ENCODE measurements at places on chromosomes 7 and 10.
A peak's percentile ranks its signal among the peaks of the same experiment; 100 is the strongest.

DNA sequence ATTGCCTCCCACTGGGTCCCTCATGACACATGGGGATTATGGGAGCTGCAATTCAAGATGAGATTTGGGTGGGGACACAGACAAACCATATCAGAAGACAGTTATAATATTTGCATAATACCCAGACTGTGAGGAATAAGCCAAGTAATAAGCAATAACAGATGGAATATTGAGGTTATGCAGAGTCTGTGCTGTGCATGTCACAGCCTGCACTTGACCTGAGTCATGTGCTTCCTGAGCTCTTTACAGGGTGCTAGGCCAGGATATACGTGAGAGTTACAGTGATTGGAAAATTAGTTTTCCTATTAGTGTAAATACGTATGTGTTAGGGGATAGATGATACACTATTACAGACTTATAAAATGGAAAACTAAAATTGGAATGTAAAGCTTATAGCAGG lies 288.7 kb downstream of the SDK1 start:
- no peak for DNase-seq

DNA sequence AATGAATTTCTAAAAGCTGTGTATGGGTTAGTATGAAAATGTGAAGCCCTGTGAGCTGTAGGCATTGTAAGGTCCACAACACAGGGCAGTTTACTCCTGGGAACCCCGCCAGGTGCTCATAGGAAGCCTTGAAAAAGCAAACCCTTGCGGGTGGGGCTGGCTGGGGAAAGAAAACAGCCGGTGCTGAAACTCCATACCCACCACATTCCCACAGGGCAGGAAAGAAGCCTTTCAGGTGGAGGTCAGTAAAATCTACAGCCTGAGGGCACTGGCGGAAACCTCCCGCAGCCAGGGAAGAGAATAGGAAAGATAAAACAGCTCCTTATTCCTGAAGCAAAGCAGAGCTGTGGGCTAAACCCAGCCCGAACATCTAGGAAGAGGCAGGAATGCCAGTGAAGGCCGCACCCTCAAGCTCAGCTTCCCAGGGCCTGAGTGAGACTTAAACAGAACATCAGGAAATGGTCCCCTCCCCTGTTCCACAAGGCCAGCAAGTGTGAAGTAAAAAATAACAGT lies 34.7 kb downstream of the PODXL start:
- no peak for DNase-seq

- DNase-seq, result no peak
Observed at GRCh38 chr7:131170440-131171271, 157.0 kb upstream of the MKLN1 start.

- no peak for DNase-seq
Observed at GRCh38 chr7:101553771-101554445, 75.2 kb downstream of the MYL10 start.

DNA sequence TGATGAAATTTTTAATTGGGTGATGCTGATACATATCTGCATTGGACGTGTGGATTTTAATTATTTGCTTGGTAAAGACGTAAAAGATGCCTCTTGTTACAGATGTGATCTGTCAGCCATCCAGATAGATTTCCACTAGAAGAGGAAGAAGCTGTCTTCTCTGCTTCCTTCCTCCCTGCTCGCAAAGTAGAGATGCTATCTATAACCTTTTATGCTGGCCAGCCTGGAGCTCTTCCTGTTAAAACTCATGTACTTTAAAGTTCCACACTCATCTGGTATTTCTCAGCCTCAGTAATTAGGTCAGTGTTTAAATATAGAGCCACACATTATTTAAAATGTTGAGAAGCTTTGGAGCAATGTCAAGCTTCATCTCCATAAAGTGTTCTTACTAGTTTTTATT lies 51.2 kb upstream of the TMEM229A start:
- DNase-seq, result no peak

DNA sequence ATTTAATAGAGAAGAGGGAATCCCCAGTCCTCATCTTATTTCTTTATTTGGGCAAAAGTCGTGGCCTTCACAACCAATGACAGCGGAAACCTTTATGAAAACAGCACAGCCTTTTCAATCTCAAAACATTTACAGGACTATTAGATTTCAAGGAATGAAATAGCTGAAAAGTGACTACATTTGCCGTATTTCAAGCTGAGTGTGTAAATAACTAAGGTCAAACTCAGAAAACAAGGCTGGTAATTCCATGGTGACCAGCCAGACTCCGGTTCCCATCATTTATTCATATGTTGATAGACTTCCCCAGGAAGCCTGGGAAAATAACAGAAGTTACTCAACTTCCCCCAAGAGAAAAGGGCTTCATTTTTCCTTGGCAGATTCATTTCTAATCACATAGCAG lies 457.3 kb upstream of the NFE2L3 start:
- DNase-seq, result no peak

DNA sequence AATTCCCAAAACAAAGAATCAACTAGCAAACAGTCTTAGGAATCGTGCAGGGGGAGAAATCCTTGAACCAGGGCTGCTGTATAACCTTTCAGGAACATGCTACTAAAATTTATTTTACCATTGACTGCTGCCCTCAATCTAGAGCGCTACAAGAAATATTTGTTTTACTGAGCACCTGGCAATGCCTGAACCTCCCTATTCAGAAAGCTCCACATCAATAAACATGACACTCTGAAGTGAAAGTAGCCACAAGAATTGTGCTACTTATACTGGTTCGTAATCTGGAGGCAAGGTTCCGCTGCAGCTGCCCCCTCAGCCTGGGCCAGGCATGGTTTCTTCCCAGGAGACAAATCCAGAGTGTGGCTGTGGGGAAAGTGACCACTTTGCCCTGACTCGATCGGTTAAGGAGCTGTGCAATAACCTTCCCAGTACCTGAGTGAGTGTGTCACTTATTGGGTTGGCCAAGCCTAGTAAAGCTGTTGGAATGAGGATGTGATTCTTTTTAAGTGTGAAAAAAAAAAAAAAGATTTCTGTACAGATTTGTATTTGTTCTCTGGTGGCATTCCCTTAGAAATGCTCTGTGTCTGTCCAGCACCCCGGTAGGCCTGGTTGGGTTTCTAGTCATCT lies 7.7 kb downstream of the VWA2 start:
- no peak for DNase-seq

DNA sequence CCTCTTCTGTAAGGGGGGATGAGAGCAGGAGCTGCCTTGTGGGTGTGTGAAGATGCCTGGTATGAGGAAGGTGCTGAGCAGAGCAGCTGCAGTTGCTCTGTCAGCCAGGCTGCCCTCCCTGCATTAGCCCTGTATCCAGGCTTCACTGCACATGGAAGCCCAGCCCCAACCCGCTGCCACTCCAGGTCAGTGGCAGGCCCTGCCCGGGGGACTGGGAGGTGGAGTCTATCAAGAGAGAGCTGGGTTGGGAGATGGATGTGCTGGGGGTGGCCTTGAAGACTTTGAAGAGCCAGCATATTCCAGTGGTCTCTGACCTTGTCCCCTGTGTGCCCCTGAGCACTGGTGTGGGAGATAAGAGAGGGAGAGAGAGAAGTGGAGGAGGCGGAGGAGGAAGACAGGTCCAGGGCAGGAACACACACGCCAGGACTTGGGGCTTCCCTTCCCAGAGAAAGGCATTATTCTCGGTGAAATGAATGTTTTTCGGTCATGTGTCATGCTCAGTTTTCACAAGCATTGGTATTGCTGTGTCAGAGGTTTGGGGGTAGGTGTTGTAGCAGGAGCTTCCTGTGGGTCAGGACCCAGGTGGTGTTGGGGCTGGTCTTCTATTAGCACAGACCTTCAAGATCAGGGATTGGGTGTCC lies 2.6 kb downstream of the PPIF start:
- DNase-seq, result no peak

DNA sequence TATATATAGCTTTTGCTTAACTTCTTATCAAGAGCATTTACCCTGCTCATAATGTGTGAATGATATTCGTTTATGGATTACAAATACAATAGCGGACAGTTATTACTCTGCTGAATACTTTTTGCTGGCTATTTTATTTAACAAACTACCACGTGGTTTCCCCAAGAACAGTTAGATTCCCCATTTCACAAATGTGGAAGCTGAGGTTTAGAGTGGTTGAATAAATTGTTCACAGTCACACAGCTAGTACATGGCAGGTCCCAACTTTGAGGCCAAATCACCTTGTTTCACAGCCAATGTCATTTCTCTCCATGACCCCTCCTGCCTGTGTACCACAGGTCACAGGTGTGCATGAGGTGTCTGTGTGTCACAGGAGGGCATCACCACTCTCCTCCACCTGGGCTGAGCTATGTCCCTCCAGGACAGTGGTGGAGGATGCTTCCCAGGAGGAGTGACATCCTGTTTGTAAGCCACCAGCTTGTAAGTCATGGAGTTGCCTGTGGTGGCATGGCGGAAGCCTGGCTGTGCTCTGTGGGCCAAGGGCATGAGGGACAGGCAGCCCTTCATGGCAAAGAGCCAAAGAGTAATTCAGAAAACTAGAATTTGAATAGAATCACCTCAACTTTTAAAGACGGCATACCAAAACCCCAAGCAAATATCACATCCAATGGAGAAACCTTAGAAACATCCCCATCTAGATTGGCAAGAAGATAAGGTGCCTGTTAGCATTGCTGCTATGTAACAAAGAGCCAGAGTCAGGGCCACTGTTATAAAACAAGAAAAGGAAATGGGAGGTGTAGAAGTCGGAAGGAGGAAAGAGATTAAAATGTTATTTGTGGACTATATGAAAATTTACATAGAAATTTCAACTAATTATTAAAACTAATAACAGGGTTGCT lies 51.9 kb downstream of the AOC1 start:
- no peak for DNase-seq

- no peak for DNase-seq
Observed at GRCh38 chr10:132144086-132144485, 42.7 kb upstream of the DPYSL4 start.

GRCh38 chr10:50325449-50326171 lies 74.3 kb upstream of the ASAH2 start:
- DNase-seq, result no peak

DNA sequence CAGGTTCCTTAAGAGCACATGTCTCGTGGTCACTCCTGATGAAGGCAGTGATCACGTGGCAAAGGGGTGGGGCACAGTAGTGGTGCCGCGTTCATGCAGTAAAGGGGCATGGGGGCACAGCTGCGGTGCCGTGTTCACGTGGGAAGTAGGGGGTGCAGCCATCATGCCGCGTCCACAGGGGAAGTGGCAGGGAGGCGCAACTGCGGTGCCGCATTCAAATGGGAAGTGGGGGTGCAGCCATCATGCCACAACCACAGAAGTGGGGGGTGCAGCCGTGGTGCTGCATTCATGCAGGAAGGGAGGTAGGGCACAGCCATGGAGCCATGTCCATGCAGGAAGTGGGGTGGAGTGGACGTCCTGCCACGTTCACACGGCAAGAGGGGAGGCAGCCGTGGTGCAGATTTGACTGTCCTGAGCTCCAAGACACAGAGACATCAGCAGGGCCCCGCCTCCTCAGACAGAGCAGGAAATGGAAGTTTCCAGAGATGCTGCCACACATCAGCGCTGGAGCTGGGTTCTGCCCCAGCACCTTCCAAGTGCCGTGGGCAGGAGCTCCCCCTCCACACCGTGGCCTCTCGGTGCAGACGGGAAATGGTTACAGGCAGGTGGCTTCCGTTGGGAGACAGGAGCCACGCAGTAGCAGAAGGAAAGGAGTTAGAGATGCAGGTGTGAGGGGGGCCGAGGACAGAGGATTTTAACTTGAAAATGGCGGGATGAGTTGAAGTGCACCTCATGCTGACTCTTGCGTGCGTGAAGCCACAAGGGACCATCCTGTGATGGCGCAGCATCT lies 95.0 kb upstream of the DDC start:
- peak; percentile 70 for DNase-seq

- DNase-seq, result no peak
Observed at GRCh38 chr7:134478707-134479106, 19.8 kb upstream of the AKR1B1 start.

DNA sequence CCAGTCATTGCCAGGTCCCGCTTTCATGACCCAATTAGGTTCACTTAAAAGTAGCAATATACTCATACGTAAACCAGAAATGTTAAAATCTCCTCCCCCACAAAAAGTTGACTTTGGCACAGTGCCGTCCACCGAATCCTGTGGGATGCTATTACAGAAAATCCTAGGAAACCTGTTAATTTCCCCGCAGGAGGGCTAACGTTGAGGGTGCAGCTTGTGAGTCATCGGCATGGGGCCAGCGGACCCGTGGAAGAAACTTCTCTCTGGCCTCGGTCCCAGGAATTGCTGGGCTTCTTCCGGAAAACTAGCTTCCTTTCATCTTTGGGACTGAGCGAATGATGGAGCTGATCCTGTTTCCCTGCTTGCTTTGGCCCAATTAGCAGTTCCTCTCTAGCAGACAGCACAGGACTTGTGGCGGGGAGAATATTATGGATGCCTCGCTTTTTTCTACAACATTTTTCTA lies 13.5 kb downstream of the CRYGN start:
- DNase-seq, result no peak

DNA sequence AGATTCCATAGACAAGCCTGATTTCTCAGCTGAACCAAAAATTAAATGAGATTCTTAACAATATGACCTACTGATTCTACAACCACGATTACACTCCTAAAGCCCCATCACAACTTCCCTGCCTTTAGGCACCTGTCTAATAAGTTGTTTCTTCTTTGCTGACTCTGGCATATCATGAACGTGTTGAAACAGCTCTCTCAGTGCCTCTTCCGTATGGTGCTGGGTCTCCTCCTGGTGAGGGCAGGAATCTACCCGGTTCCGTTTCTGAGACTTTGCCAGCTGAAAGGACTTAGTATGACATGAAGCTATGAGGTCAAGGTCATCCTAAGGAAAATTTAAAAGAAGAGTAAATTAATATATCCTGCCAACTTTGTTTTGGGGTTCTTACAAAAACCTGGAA lies 48.6 kb downstream of the ARHGAP19 start:
- DNase-seq, result no peak

GRCh38 chr10:21083861-21084260 lies 186.8 kb upstream of the NEBL start:
- DNase-seq, result no peak

GRCh38 chr10:76035206-76036110 lies 604.0 kb downstream of the LRMDA start:
- DNase-seq, result no peak

GRCh38 chr10:103716206-103717160 lies 138.9 kb downstream of the SH3PXD2A start:
- DNase-seq, result no peak

- no peak for DNase-seq
Observed at GRCh38 chr7:3068530-3068929, 24.9 kb upstream of the CARD11 start.

- no peak for DNase-seq
Observed at GRCh38 chr10:44925811-44926750, 14.9 kb downstream of the TMEM72 start.

DNA sequence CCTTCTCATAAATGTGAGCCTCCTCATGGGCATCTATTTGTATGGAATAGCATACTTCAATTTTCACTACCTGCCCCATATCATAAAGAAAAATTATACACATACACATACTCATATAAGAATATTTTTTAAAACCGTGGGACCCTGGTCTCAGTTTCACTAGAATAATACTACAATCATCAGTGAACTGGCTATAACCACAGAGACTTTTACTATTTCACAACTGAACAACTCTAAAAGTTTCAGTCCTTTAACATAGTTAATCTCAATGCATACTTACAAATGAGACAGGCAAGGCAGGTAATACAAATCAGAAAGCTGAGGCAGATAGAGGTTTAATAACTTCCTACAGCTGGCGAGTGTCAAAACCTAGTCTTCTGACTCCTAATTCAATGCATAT lies 83.1 kb downstream of the LRRN3 start:
- no peak for DNase-seq
